ENCODE measurements at places on chromosomes 7 and 10. TPM values are rescaled to one million over a fixed set of nuclear protein-coding genes. Genes with fewer than 3 reads are reported as not detected.

VIM gene
- total RNA-seq: 296 TPM

NPTX2 gene
- total RNA-seq: not detected

CLRN3 gene
- not detected for total RNA-seq

HOXA6 gene
- total RNA-seq: not detected

DNA sequence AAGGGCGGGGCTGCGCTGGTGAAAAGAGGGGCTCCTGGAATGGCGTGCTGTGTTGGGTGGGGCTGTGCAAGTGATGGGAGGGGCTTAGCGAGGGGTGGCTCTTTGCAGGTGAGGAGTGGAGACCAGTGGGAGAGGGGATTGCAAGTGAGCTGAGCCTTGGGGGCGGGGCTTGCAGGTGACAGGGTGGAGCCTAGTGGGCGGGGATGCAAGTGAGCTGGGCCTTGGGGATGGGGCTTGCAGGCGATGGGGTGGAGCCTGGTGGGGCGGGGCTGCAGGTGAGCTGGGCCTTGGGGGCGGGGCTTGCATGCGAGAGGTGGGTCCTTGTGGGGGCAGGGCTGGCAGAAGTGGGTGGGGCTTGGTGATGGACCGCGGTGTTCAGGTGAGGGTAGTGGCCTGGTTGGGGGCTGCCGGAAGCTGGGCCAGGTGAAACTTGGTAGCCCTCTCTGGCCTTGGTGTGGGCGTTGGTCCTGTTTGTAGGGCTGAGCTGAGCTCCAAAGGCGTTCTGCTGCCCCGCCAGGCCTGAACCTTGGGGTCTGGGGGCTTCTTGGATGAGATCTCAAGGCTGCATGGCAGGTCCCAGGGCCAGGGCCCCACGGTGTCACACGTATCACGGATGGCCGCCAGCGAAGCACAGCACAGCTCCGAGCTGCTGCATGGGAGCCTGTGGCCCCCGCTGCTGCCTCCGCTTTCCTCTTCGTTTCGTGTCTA is 743 bp upstream of the PITRM1 start:
- no peak for DNase-seq

DNA sequence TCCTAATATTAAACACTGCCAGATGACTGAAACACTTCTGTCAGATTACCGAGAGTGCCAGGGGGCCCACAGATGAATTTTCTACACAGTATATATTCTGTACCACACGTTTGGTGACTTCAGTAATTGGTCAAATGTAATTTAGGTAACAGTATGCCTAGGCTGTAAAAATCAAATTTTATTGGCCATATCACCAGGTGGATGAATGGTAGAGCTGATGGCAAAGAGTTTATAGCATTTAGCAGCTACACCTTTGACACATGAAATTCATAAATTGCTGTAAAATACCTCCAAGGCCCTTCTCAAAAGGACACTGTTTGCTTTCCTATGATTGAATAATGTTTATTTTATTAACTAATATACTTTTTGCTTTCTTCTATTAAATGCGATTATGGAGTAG is 101.3 kb downstream of the ARID5B start:
- DNase-seq: no peak

- DNase-seq: no peak
Measured at GRCh38 chr10:17764142-17764541, 12.1 kb downstream of the TMEM236 start.

Data from activated naive CD4-positive, alpha-beta T cell treated with anti-CD3 and anti-CD28 coated beads, Interleukin-2, amount 50 U/mL, for 72 hours (primary cell).